ENCODE measurements at places on chromosomes 7 and 10.

DNA sequence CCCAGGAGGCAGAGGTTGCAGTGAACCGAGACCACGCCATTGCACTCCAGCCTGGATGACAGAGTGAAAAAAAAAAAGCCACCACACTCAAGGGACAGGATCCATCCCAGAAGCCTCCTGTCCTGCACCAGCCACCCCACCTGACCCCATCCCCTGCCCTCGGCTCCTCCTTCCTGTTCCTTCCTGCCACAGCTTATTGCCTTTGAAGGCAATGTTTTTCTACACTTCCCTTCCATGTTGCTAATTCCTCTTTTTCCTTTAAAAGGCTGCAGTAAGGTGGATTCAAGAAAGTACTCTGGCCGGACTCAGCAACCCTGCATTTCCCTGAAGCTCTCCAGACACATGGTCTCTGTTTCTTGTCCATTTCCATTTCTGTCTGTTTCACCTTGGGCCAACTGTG lies 80.9 kb downstream of the FAM171A1 start:
- no peak for DNase-seq

- peak; percentile 63 for DNase-seq
Observed at GRCh38 chr10:117174439-117175214, 22.7 kb upstream of the KCNK18 start.

DNA sequence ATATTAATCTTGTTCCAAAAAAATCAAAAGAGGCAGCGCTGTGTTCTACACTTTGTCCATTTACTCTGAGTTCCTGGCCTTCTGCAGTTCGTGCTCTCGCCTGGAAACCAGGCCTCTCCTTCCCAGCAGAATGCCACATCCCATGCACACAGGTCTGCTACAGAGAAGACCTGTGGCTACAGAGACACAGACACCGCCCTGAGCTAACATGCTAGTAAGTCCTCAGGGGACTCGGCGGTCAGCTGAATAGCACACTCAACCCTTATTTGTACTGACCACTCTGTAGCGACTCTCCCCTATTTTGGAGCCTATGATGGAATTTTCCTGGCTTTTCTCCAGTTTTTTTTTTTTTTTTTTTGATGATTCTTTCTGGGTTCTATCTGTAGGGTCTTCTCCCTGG lies 12.8 kb downstream of the CREB3L2 start:
- no peak for DNase-seq

GRCh38 chr10:85213493-85213892 lies 885.1 kb downstream of the CCSER2 start:
- DNase-seq, result no peak

DNA sequence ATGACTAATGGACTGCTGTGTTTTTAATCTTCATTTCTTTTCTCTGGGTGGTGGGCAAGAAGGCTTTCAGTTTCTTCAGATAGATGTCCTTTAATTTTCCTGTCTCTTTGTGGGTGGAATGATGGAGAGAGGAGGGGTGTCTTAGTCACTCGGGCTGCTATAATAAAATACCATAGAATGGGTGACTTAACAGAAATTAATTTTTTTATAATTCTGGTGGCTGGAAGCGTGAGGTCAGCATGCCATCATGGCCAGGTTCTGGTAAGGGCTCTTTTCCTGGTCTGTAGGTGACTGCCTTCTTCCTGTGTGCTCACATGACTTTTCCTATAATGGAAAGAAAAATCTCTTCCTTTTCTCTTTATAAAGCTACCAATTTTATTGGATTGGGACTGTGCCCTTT lies 6.3 kb downstream of the RSBN1L start:
- DNase-seq, result no peak

DNA sequence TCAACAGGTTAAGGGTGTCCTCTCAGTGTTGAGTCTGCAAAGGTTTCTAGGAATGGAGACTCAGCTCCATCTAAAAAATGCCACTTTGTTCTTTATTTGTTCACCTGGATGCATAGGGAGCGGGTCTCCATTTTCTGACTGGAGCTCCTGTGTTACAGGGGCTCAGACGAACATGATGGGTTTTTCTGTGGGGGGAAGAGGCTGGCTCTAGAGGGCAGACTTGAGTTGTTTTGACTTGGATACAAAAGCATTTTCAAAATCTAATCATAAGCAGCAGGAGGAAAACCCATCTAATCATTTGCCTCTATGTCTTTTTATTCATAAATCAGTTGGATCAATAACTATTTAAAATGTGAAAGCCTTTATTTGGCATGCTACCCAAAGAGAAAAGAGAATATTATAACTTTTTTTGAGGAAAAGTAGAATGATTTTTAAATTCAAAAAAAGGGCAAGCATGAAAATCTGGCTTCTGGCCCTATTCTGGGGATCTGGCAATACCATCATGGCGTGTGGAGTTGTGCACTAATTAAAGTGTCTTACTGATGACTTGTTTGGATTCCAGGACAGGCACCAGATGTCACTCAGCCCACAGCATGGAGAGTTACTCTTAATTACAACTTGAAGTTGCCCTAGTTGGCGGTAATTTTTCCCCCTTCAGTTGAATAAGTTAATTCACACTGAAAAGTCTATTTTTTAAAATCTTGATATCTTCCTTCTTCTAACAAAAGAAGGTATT lies 594.9 kb downstream of the REEP3 start:
- no peak for DNase-seq

- DNase-seq, result no peak
Observed at GRCh38 chr7:526460-527034, 6.9 kb upstream of the PDGFA start.

GRCh38 chr10:101834341-101834740 lies 9.3 kb downstream of the KCNIP2 start:
- DNase-seq, result no peak

DNA sequence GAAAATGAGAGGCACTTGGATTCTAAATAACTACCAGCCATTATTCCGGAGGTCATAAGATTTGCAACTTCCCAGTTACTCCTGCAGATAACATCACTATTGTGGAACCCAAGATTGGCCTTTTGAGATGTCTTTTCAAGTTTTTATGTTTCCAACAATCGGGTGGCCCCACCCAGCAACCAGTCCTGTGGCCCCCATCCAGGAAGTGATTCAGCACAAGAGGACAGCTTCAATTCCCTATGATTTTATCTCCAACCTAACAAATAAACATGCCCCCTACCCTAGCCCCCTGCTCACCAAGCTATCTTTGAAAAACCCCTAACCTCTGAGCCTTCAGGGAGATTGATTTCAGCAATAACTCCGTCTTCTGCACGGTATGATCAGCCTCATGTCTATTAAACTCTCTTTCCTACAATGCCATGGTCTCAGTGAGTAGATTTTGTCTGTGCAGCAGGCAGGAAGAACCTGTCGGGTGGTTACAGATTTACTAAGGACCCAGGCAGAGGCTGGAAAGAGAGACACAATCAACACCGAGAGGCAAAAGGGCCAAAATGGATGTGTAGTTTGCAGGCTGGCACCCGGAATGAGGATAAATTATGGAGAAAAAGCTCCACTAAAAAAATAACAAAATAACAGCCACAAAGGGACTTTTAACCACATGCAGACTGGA lies 83.9 kb upstream of the UNC5B start:
- DNase-seq, result no peak

DNA sequence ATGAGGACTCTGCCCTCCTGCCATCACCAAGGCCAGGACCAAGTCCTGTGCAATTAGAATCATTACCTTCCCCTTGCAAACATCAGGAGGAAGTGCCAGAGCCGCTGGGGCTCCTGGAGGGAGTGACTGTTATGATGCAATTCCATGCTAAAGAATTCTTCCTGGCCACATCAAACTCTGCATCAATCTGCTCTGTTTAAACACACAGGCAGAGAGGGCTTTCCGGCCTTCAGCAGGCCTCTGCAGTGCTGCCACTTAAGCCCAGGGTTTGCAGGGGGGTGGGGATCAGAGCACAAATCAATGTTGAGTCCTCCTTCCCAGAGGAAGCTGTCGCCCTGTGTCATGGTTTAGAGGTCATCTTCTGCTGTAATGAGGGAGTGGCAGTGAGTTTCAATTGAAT lies 58.1 kb downstream of the CTBP2 start:
- DNase-seq, result no peak

DNA sequence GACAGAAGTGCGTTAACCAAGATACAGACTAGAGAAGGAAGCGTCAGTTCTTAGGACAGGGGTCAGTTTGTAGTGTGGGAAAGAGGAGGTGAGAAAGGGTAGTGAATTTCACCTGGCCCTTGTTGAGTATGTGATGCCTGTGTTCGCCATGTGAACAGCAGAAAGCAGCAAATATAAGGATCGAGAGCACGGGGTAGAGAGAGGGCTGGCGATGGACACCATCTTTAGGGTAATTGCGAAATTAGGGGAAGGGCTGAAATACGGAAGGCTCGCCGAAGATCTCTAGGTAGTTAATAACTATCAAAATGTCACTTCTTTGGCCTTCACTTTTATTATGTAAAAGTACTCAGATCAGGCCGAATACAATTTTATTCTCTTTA lies 6.2 kb upstream of the MEST start:
- DNase-seq, result no peak

GRCh38 chr10:11395161-11395560 lies 216.3 kb downstream of the USP6NL start:
- DNase-seq, result no peak

- DNase-seq, result no peak
Observed at GRCh38 chr10:73906524-73907447, 4.1 kb upstream of the PLAU start.

GRCh38 chr10:79252971-79253370 lies 94.3 kb upstream of the PPIF start:
- no peak for DNase-seq

DNA sequence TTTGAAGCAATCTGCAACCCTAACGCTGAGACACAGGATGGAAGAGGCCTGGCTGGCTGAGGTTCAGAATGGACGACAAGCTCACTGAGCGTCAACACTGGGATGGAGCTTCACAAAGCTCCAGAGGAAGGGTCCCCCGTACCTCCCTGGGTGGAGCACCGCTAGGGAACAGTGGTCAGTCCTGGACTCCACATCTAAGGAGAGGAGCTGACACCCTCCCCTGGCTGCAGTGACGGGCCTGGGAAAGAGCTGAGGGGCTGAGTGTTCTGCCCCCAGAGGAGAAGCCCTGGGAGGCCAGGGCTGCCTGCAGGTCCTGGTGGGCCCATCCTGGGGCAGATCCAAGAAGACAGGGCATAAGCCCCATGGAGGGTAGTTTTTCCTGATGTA lies 146.2 kb downstream of the ARHGAP22 start:
- DNase-seq, result no peak

DNA sequence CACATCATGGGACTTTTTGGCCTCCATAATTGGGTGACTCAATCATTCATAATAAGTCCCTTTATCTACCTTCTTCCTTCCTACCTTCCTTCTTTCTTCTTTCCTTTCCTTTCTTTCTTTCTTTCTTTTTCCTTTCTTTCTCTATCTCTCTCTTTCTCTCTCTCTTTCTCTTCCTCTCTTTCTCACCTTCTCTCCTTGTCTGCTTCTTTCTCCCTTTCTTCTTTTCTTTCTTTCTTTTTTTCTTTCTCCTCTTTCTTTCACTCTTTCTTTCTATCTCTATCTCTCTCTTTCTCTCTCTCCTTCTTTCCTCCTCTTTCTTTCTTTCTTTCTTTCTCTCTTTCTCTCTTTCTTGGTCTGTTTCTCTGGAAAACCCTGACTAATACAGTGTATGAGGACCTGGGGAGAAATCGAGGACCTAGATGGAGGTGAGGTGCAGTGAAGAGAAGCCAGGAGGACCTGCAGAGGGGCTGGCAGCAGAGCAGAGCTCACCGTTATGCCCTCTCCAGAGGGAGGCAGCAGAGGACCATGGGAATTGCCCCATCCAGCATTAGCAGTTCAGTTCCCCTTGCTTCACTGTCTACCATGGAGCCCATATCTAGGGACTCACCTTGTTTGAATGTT lies 52.7 kb upstream of the BTRC start:
- DNase-seq, result no peak

- no peak for DNase-seq
Observed at GRCh38 chr7:36570528-36571189, 153.6 kb downstream of the AOAH start.

DNA sequence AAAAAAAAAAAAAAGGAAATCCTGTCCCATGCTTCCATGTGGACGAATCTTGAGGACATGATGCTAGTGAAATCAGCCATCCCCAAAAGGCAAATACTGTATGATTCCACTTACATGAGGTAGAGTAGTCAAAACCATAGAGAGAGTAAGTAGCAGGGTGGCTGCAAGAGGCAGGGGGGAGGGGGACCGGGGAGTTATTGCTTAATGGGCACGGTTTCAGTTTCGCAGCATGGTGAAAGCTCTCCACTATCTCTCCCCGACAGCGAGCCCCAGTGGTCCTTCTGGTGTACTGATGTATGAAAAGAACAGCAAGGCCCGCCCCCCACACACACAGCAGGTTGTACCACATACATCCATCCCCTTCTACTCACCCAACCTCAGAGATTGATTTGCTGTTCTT lies 32.8 kb downstream of the NOD1 start:
- DNase-seq, result peak; percentile 50

GRCh38 chr10:59082249-59082648 lies 94.2 kb upstream of the PHYHIPL start:
- DNase-seq, result no peak

GRCh38 chr10:48700493-48700892 lies 15.8 kb downstream of the WDFY4 start:
- no peak for DNase-seq

GRCh38 chr10:72694476-72695369 lies 2.8 kb downstream of the MCU start:
- no peak for DNase-seq

DNA sequence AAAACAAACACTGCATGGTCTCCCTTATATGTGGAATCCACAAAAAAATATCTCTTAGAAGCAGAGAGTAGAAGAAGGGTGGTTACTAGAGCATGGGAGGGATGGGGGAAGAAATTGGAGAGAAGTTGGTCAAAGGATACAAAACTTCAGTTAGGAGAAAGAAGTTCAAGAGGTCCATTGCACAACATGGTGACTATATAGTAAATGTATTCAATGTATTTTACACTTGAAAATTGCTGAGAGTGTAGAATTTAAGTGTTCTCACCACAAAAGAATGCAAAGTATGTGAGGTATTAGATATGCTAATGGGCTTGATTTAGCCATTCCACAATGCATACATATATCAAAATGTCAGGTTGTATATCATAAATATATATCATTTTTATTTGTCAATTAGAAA lies 232.0 kb upstream of the CELF2 start:
- DNase-seq, result no peak

DNA sequence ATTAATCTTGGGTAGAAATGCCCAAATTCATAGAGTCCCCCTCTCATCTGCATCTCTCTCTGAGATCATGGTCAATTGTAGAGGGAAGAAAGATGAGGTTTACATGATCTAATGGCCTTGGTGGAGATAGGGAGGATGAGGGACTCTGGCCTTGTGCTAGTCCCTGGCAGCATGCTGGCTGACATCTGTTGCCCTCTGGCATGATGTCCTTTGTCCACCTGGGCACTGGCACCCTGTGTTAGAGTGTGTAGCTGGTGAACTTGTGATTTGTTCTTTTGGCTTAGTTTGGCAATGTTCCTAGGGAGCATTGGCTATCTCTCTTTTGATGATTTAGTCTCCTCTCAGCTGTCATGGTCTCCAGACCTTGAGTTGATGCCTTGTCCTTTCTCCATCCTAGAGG lies 103.2 kb downstream of the DYNC1I1 start:
- DNase-seq, result no peak
